Brain microvascular endothelial cell (primary cell): ENCODE measurements at places on chromosomes 2 and 18.

GRCh38 chr2:219701847-219702634, 74.6 kb downstream of the SLC4A3 start:
- DNase-seq: no peak

GRCh38 chr2:177753682-177754491, 318.7 kb downstream of the PDE11A start:
- DNase-seq: peak; percentile 85

- peak; percentile 76 for DNase-seq
These were observed 206.5 kb downstream of the SETBP1 start for GRCh38 chr18:44887227-44887631.

DNA sequence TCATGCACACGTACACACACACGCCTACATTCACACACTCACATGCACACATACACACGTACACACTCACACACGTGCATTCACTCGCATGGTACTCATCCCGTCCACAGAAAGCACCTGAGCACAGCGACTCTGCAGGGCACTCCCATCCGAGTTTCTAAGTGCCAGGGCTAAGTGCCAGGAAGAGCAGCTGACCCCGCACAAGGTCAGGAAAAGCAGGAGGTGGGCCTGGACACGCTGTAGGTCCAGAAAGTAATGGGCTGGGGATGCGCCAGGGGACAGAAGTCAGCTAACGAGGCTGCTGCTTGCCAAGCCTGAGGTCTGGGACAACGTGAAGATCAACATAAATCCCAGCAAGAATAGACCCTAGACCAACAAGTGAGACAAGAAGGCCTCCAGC, 15.8 kb downstream of the ADI1 start:
- no peak for DNase-seq

DNA sequence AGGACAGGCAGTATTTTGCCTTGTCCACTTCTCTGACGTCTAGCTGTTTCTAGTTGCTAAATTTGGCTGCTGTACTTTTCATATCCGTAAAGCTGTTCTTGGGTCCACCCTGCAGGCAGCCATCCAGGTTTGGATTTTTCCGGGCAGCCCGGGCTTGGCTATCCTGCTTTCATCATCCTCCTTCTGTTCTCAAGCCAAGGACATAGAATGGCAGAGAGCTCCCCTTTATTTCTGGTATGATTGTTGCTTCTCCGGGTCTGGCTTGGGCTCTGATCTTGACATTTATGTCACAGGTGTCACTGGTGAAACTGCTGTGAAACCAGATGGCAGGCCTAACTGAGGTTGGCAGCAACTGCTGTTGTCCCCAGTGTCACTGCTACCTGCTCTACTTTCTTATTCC, 35.5 kb downstream of the SCN2A start:
- DNase-seq: no peak

- DNase-seq: no peak
These were observed 40.8 kb downstream of the KCMF1 start for GRCh38 chr2:85011747-85012146.

DNA sequence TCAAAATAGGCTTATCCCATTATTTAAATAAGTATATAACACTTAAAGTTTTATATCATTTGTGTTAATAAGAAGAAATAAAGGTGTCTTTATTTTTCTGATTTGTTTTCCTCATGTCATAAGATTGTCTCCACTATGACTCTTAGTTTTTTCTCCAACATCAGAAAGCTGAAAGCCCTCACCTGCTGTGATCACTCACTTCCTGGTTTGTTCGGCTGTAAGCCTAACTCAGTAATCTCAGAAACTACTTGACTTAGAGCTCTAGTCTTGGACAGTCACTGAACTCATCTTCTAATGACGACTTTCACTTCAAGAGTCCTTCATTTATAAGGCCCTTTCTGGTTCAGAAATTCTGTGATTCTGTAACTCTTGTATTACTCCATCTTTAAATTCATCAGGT, 311.0 kb downstream of the ZEB2 start:
- DNase-seq: no peak

GRCh38 chr2:223944166-223944702, 901 bp downstream of the WDFY1 start:
- no peak for DNase-seq

GRCh38 chr2:111069722-111070121, 51.0 kb upstream of the BCL2L11 start:
- no peak for DNase-seq

GRCh38 chr2:144462266-144462665, 57.7 kb downstream of the ZEB2 start:
- no peak for DNase-seq

GRCh38 chr2:228747483-228747882, 523.6 kb downstream of the PID1 start:
- no peak for DNase-seq

DNA sequence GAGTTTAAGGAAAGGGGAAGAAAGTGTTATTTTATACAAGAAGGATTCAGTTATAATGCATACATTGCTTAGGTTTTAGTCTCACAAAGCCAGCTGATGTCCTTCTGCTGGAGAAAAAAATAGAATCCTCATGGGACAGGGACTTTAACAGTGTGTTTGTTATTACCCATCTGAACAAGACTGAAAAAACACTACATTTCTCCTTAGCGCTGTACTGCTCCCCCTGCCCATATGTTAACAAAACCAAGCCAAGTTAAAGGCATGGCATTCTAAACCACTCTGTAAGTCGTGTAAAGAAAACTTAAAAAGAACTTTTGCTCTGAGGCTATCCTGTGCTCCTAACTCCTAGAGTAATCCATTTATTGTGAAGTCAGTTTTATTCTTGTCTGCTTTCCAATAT, 102.6 kb upstream of the NYAP2 start:
- no peak for DNase-seq

GRCh38 chr2:179049546-179050311, at the start of gene CCDC141:
CCDC141 (minus strand) TSS chr2:179050137; CDS start chr2:179049941, 196 bp downstream.
- DNase-seq: peak; percentile 7

GRCh38 chr2:23571527-23572282, 186.7 kb downstream of the KLHL29 start:
- DNase-seq: no peak

GRCh38 chr2:127859712-127860085, 1.7 kb upstream of the POLR2D start:
- DNase-seq: no peak

DNA sequence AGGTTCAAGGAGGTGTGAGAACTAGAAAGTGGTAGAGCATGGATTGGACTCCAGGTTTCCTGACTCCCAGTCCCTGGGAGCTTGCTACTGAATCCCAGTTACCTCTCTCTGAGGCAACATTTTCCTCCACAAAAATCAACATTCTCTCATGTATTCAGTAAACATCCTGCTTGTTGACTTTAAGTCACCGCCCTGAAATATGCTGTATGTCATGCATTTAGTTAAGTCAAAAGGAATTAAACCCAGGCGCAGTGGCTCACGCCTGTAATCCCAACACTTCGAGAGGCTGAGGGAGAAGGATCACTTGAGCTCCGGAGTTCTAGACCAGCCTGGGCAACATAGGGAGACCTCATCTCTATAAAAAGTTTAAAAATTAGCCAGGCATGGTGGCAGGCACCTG, 3.8 kb downstream of the MATN3 start:
- DNase-seq: no peak

DNA sequence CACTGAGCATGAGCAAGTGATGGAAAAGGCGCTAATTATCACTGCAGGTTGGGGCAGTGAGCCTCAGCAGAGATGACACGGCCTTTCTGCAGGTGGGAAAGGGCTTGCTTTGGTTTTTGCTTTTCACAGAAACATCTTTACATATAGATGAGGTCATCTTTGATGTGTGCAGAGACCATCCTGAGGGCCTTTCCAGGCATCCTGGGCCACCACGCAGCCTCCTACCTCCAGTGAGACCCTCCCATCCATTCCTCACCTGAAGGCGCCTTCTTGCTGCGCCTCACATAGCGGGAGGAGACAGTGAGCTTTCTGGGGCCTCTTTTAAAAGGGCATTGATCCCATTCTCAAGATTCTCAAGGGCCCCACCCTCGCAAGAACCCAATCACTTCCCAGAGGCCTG, 235.3 kb upstream of the RAB6C start:
- no peak for DNase-seq

GRCh38 chr2:18271370-18272147, 288.9 kb downstream of the RDH14 start:
- DNase-seq: no peak

DNA sequence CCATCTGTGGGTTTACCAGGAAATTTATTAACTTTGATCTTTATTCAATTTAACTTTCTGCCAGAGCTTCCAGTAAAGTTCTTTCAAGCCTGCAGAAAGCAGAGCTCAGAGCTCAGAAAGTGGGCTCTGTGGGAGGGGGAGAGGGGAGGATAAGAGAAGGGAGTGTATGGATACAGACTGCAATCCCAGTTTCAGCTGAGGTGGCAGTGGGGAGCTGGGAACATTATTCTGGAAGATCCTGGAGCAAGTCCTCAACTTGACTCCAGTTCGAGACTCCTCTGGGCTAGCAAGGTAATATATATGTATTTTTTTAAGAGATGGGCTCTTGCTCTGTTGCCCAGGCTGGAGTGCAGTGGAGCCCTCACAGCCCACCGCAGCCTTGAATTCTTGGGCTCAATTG, 108.9 kb upstream of the NABP1 start:
- DNase-seq: no peak

GRCh38 chr2:133169274-133169912, 398.9 kb downstream of the NCKAP5 start:
- no peak for DNase-seq

GRCh38 chr2:160680294-160680693, 186.7 kb upstream of the RBMS1 start:
- peak; percentile 20 for DNase-seq

DNA sequence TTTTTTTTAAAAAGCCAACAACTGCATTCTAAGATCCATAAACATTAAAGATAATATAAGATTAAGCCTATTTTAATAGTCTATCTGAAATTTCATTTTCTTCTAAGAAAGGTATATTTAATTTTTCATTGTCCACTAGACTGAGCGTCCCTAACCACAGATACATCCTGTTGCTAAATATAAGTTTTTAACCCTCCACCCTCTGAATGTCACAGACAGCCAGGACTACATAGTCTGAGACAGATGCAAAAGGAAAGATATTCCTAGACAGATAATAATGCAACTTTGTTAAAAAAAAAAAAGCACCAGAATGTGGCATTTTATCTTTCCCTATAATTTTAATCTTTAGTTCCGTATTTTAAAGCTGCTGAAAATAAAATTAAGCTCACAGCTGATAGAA, 114.6 kb downstream of the ZEB2 start:
- DNase-seq: no peak

DNA sequence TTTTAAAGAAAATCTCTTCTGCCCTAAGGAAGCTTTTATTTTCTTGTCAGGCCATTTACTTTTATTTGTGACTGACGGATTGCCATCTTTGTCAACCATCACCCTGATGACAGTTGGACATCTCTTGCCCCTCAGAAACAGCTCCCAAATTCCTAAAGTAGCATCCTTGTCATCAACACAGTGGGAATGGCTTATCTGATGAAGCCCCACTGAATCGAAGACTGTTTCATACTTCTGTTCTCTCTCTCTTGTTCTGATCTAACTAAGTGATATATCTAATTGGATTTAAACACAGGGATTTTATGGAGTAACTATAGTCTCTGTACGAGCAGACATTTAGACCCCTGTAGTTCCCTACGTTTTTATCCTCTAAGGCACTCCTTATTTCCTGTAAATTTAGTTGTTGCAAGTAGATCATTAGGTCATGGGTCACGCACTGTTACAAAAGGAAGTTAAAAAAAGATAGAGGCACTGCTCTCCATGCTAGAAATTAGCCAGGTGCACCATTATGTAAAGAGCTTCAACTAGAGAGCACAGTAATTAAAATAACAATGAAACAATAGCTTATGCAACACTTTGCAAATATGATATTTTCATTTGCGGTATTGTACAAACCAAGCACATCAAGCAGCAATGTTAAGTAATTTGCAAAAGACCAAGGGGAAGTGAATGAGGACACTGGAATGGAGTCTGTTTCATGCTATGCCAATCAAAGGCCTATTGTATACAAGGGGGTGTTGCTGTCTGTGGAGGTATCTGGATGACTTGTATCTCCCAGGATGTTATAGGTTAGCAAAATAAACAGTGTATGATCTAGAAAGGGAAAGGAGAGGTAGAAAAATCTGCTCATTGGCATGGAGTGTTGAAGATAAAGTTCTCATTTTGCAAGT, 284.7 kb downstream of the LRRTM1 start:
- no peak for DNase-seq

- DNase-seq: no peak
These were observed 265.1 kb downstream of the NCKAP5 start for GRCh38 chr2:133303150-133303549.

DNA sequence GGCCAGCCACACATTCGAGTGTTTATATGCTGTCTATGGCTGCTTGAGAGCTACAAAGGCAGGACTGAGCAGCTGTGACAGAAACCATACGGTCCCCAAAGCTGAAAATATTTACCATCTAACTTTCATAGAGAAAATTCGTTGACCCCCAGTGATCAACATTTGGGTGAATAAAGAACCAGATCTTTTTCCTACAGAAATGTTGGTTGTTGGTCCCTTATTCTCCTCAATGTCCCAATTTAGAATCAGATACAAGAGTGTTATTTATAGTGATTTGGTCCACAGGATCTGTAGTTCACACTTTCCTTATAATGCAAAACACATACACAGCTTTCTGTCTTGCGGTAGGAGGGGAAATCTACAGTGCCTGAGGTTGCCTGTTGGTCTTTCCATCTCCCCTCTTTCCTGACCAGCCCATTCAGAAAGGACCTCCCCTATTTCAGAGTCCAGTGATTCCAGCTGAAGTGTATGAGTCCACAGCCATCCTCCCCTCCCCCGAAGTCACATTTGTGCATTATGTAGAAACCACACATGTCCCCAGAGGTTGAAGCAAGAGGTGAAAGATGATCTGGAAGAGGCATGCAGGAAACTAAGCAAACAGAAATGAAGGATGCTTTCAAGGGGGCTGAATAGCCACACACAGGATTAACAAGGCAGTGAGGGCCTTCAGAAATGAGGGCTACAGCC, 61.9 kb downstream of the SPRED2 start:
- DNase-seq: no peak

- peak; percentile 28 for DNase-seq
These were observed 22.2 kb downstream of the ATAD2B start for GRCh38 chr2:23904692-23905091.

- no peak for DNase-seq
These were observed 209.1 kb downstream of the CTNNA2 start for GRCh38 chr2:79721966-79722365.

DNA sequence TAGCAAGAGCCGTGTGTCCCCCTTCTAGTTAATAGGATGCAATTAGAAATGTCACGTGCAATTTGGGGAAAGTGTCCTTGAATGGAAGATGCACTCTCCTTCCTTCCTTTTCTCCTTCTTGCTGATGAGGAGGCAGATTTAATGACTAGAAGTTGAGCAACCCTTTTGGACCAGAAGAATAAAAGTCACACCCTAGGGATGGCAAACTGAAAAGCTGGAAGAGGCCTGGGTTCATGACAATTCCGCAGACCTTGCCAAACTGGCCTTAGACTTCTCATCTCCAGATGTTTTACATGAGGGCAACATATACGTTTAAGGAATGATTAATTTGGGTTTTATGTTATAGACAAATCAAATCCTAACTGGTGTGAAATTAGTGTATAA, 38.6 kb upstream of the NCOA1 start:
- DNase-seq: no peak
